ENCODE measurements at places on chromosomes 13 and 19.

DNA sequence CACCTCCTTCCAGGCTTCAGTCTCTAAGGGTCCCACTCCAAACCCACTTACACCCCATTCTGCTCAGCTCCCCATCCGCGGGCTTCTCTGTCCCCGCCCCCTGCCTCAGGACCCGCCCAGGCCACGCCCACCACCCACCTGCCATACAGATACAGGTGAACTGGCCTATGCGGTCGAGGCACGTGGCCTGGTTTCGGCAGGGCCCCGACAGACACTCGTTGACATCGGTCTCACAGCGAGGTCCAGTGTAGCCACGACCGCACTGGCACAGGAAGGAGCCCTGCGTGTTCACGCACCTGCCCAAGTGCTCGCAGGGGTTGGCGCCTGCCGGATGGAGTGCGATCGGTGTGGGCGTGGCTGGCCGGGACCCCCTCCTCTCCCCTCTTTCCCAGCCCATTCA is 11.9 kb downstream of the NOTCH3 start:
- H3K27me3 ChIP-seq = no peaks in the 10 kb centered on the region
- no peak overlapping the region for H3K27ac ChIP-seq
- no peaks in the 10 kb centered on the region for H3K4me1 ChIP-seq
- no peak overlapping the region for H3K4me3 ChIP-seq
- H3K36me3 ChIP-seq = no peaks in the 10 kb centered on the region

- no peak overlapping the region for H3K27ac ChIP-seq
- H3K4me1 ChIP-seq = no peaks in the 10 kb centered on the region
- H3K36me3 ChIP-seq = no peaks in the 10 kb centered on the region
- no peak for DNase-seq
- H3K4me3 ChIP-seq = no peak overlapping the region
- no peaks in the 10 kb centered on the region for H3K27me3 ChIP-seq
These were observed 7.3 kb downstream of the ADGRL1 start for GRCh38 chr19:14198384-14199376.

DNA sequence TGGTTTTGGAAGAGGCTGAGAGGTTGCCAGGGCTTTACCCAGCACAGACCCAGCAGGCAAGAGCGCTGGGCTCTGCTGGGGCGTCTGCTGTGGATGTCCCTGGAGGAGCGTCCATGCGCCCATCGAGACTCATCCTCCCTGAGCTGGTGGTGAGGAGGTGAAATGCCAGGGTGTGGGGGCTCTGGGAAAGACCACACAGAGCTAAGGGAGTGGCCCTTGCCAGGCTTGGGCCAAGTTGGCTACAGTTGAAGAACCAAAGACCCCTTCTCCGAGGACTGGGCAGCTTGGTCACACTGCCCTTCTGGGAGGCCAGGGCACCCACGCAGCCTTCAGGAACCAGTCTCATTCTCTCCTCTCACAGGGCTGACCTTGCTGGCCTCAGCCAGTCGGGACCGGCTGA is 24.6 kb upstream of the OVOL3 start:
- no peak overlapping the region for H3K4me3 ChIP-seq
- DNase-seq = no peak
- no peak overlapping the region for H3K27ac ChIP-seq
- H3K36me3 ChIP-seq = no peaks in the 10 kb centered on the region
- H3K4me1 ChIP-seq = no peaks in the 10 kb centered on the region

DNA sequence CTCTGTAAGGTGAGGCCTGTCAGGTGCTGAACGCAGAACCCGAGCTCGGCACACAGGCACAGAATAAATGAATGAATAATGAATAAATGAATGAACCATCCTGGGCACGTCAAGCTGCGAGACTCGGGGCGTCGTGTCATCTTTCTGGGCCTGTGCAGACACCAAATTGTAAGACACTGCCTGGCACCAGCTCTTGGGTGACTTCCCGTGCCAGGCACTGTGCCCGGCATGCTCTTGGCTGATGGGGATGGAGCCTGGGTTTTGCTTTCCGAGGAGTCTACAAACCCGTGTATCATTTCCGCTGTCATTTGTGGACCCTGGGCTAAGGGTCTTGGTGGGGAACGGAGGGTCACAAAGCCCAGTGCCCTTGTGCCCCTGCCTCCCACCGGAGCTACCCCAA is 43.9 kb downstream of the CELF5 start:
- H3K4me3 ChIP-seq = no peak overlapping the region
- no peak overlapping the region for H3K27ac ChIP-seq
- no peaks in the 10 kb centered on the region for H3K4me1 ChIP-seq
- DNase-seq = no peak

DNA sequence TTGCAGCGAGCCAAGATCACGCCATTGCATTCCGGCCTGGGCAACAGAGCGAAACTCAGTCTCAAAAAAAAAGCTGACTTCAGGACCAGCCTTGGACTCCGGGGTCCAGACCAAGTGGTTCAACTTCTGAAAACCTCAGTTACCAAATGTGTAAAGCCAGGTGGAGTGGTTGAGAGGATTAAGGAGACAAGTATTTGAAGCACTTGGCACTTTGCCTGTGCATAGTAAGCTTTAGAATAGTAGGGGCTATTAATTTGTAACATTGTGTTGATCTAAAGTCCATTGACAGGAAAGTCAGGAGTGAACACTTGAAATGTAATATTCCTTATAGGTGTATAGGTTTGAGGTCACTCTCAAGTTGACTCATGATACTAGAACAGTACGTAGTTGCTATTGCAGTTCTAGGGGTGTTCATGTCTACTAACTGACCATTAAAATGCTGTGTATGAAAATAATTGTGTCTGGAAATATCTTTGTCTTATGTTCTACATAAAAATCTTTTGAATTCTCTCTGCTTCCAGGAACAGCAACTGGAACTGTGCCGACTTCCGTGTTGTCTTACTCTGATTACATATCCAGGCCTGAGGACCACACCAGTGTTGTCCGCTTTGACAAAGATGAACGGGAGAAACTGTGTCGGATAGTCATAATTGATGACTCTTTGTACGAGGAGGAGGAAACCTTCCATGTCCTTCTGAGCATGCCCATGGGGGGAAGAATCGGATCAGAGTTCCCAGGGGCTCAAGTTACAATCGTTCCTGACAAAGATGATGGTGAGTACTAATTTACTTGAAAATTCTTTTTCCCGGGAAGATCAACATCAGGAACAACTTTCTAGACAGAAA is 97.4 kb downstream of the FREM2 start:
- H3K4me3 ChIP-seq = no peak overlapping the region
- no peak for DNase-seq
- no peaks in the 10 kb centered on the region for H3K36me3 ChIP-seq

DNA sequence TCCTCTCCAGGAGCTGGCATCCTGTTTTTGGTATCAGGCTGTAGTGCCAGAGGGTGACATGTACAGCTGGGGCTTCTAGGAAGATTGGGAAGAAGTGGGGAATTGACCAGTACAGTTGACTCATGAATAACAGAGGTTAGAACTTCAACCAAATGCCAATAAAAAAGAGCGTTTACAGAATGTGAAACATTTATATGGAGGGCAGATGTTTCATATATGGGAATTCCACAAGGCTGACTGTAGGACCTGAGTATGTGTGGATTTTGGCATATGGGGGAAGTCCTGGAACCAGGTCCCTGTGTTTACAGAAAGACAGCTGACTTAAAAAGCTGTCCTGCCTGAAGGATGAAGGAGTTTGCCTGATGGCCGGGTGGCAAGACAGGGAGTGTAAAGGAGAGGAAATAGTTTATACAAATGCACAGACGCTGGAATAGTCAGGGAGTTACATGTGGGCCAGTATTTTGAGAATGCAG is 5.2 kb downstream of the CHAMP1 start:
- no peak for DNase-seq
- peaks cover 34% of the 10 kb centered on the region for H3K36me3 ChIP-seq
- no peak overlapping the region for H3K4me3 ChIP-seq
- no peaks in the 10 kb centered on the region for H3K27me3 ChIP-seq
- H3K27ac ChIP-seq = peak overlapping the region; percentile 17

Data from right atrium auricular region (tissue), 2 donors.